DMS79 (cell line): ENCODE measurements at places on chromosomes 5 and 9.

- DNase-seq, result no peak
Observed at GRCh38 chr9:90460220-90460619, 182.4 kb downstream of the DIRAS2 start.

- no peak for DNase-seq
Observed at GRCh38 chr9:133347515-133347984, 381 bp downstream of the MED22 start.

- DNase-seq, result no peak
Observed at GRCh38 chr5:157446412-157446935, 13.5 kb upstream of the NIPAL4 start.

DNA sequence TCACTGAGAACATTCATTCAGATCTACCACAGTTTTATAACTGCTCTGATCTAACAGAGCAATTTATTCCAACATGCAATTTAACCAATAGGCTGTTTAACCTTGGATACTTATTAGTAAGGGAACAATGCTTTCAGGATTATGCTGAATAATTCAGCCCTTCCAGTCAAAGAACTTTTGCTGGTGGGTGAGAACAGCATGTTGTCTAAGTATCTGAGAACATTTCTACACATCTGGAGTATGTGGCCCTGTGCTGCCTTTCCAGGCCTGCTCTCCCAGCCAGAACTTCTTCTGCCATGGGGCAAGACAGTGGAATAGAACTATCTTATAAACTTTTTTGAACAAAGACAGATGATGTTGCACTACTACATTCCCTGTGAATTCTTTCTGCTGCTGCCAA, 55.8 kb downstream of the NFIB start:
- no peak for DNase-seq

DNA sequence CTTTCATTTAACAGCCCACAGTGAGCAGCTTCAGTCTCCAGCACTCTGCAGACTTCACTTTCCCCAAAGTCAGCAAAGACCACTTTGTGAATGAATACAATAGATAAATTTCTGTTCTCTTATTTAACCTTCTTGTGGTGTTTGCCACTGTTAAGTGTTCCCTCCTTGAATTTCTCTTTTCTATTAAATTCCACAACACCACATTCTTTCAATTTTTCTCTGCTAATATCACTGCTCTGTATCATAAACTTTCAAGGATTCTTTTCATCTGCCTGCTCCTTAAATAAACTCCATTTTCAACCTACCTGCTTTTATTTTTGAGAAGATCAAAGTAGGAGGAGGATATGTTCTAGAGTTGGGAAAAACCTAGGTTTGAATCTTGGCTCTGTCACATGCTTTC, 739.5 kb upstream of the GRAMD2B start:
- no peak for DNase-seq

GRCh38 chr5:116709082-116709481, 134.5 kb upstream of the SEMA6A start:
- DNase-seq, result no peak

DNA sequence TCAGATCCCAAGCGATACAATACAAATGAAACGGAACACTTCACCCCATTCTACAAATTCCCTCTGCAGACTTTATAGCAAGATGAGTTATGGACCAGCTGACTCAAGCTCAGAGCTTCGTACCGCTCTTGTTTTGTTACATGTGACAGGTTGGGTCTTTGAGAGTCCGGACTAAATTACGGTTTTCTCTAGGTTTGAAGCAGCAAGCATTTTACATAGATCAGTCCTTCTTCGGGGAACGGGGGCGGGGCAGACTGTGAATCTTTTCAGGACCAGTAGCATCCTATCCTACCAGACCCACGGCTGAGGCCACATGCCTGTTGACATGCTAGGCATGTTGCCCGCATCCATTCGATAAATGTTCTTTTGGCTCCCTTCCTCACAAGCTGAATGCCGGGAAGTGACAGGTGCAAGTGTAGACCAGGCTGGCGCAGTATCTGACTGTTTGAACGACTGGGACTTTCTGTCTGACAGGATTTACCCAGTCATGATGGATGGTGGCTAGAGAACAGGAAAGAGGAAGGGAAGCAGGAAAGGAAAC, 811.0 kb upstream of the GRAMD2B start:
- no peak for DNase-seq

- DNase-seq, result no peak
Observed at GRCh38 chr9:93240891-93241334, 57.0 kb downstream of the WNK2 start.

DNA sequence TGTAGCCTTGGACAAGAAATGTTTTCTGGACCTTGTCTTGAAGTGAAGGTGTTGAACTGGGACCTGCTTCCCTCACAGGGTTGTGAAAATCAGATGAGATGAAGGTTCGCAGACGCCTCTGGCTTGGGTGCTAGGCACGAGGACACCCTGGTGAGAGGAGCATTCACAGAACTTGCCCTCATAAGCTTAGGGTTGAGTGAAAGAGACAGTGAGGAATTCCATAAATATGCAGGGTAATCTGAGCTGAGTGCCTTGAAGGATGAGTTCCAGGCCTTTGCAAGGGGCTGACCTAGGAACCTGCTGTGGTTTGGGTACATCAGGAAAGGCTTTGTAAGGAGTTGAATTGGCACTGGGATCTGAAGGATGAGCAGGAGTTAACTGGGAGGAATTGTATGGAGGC, 75.7 kb upstream of the SAP30L start:
- DNase-seq, result no peak

DNA sequence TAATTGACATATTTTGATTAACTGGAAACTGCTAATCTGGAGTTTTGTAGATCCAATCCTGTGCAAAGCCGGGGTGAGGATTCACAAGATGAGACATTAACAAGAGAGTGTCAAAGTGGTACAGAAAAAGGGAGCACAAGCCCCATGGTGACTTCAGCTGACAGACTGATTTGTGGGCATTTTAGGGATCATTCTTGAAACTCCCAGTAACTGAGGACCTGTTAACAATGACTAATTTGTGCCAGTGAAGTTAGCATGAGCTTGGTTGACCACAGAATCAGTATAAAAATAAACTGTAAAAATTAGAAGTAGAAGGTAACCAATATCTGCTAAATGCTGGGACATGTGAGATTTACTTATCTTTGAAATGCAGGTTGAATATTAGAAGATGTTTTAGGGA, 1578.3 kb downstream of the EFNA5 start:
- DNase-seq, result no peak

DNA sequence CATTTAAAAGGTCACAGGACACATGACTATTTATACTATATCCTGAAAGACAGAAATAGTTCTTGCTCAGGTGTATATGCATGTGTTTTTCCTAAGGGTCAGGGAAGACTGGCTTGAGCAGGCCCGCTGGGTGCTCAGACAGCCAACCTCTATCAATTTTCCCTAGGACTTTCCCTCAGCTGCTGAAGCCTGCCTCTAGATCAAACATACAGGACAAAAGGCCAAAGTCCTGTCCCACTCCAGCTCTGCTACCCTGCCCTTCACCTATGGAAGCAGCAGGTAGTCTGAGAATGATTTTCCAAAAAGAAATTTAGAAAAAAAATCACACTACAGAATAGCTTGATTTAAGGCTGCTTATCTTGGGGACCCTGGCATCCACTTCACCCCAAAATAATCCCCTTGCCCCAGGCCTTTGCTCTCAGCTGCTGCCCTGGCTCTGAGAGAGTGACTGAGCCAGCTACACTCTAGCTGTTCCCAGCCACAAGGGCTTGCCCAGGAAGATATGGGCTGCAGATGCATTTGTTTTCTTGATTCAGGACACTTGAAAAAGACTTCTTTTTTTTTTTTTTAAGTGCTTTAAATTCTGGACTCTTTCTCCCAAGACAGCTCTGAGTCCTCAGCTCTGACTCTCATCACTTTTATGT, 42.5 kb downstream of the KLHL3 start:
- DNase-seq, result no peak

GRCh38 chr5:101626572-101626971, 669.5 kb downstream of the SLCO4C1 start:
- no peak for DNase-seq

DNA sequence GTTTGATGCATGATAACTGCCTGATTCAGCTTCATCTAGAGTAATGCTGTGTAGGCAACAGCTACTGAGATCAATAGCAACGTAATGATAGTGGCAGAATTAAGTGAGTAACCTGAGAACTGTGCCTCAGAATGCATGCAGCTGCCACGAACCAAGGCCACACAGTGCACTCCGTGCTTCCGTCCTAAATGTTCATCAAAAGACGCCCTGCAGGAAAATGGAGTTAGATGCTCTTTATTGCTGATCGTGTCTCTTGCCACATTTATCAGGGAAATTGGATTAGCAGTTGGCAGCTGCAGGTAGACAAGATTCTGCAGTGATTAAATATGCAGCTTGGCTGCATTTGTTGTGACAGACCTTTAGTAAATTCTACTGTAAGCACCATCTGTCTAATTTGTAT, 107.7 kb upstream of the TLX3 start:
- no peak for DNase-seq

- DNase-seq, result no peak
Observed at GRCh38 chr9:134736791-134737497, 95.3 kb downstream of the COL5A1 start.

DNA sequence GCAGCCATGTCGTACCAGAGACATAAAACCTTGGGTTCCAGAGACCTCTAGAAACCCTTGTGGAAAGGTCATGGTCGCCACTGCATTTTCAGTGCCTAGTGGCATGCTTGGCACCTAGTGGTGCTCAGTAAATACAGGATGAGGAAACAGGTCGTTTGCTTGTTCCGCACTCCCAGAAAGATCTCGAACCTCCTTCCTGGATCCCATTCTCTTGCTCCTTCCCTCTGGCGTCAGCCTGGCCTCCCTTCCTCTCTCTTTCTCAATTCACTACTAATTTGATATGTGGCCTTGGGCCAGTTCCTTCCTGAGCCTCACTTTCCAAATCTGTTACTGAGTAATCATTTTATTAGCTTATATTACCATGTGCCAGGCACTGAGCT, 4.4 kb downstream of the NDST1 start:
- DNase-seq, result no peak

- no peak for DNase-seq
Observed at GRCh38 chr5:144085381-144085780, 85.1 kb downstream of the YIPF5 start.

- no peak for DNase-seq
Observed at GRCh38 chr9:108467653-108468324, 388.0 kb downstream of the ACTL7B start.

- no peak for DNase-seq
Observed at GRCh38 chr9:136013524-136014034, 52.4 kb upstream of the UBAC1 start.

- DNase-seq, result no peak
Observed at GRCh38 chr9:101354143-101354764, 30.6 kb downstream of the BAAT start.

DNA sequence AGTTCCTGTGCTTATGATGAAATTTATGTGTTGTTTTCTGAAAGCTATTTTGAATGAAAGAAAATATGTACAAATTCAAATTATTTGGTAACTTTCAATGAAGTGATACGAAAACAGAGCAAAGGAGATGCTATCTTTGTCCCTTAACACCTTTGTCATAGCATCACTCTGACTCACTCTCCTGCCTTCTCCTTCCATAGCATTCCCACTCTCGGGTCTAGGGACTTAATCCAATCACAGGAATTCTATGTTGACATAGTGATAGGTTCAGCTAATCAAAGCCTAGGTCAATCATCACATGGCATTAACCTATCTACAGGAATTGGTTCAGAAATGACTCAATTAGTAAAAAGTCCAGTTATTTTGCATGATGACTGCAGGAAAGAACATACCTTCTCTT, 464.7 kb upstream of the RORB start:
- no peak for DNase-seq

DNA sequence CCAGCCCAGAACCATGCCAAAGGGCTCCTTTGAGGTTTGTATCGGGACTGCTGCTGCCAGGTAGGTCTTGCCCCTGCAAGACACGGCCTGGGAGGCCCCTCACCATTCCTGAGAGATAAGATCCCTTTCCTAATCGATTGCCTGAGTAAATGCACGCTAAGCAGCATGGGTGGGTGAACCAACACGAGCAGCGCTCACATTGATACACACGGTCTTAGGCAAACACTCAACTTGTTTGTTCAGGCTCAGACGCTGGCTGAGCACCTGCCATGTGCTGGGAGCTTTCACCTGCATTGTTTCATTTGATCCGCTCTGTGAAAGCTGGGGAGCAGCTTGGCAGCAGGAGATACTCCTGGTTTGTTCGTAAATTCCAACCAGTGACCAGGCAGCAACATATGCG, 76.9 kb upstream of the NEURL1B start:
- DNase-seq, result peak; percentile 84

DNA sequence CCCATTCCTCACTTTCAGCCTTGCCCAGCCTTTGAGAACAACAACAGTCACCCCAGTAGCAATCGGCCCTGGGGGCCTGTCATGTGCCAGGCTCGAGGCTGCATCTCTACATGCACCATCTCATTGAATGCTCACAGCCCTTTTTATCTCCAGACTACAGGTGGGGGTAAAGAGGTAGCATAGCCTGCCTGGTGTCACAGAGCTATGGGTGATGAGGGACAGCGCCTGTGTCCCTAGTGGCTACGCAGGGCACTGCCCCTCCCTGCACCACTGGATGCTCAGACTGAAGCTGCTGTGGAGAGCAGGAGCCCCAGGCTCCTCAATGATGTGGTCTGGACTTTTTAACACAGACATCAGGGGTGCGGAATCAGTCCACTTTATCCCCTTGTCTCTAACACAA, 2.8 kb downstream of the CAMK2A start:
- no peak for DNase-seq

DNA sequence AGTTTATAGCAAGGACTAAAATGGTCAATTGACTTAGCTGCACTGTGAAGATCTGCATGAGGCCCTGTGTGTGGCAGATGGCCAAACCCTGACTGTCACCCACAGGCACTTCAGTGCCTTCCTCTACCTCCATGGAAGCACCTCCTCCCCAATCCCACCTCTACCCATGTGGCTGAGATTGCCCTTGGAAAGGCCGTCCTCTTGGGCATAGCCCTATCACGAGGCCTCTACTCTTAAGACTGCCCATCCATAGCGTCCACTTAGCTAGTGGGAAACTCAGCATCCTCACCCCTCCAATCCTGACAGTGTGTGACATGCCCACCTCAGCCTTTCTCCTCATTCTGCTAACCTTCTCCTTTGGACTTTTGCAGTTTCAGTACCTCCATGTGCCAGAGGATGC, 510.2 kb downstream of the BNC2 start:
- DNase-seq, result no peak

DNA sequence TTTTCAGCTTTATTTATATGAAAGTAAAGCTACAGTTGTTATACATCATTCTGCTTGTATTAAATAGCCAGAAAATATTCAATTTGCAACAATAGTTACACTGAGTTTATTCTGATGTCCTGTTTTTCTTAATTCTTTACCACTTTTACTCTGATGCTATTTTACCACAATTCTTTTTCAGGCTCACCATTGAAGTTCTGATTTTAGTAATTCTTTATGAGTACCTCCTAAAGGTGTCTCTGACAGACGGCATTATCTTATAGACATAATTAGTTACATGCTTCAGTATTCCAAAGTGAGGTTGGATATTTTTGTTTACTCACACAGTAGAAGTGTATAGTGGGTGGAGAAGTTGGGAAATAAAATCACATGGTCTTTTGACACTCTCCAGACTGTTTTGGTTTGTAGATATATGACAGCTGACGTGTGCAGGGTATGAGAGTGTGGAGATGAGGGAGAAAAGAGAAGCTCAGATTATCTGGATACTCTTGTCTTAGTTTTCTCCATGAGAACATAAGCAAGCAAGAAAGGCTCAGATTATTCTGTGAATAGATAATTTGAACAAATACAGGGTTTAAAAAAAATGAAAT, 97.4 kb downstream of the FBXO4 start:
- DNase-seq, result no peak

- DNase-seq, result no peak
Observed at GRCh38 chr9:96169484-96169883, 132.5 kb downstream of the HSD17B3 start.

- DNase-seq, result no peak
Observed at GRCh38 chr9:84207491-84207951, 133.0 kb downstream of the SLC28A3 start.

- DNase-seq, result no peak
Observed at GRCh38 chr5:17019324-17019723, 83.2 kb upstream of the MYO10 start.
